8988T (cell line): ENCODE measurements at places on chromosomes 1 and 21.
A peak's percentile ranks its signal among the peaks of the same experiment; 100 is the strongest.

- no peak for DNase-seq
Observed at GRCh38 chr21:45386728-45387371, 18.1 kb upstream of the COL18A1 start.

DNA sequence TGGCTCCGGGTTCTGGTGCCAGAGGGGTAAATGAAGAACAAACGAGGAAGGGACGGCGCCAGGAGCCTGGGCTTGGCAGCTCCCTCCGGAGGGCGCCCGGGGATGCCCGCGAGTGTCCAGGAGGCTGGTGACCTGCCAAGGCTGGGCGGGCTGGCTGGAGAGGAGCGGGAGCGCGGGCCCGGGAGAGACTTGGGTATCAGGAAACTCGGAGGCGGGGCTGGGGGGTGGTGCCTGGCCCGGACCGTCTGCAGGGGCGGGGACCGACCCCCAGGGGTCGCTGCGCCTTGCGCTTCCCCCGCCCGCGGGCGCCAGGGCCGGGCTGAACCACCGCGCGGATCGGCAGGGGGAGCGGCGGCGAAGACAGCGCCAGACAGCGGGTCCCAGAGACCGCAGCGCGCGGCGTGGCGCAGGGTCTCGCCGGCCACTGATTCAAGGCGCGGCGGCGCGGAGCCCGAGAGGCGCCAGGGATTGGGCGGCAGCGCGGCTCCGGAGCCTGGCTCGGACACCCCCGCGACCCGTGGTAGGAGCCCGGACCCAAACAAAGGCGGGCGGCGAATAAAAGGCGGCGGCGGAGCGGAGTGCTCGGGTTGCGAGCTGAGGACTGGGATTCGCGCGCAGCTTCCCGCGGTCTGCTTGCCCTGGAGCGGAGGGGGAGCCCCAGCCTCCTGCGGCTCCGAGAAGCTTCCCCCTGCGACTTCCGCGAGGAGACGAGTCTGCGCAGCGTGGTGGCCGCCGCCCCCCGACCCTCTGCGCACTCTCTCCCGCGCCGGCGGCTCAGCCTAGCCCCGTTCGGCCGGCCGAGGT is at the start of gene DISP3:
DISP3 (plus strand) TSS at position 585 of the 804 bp plus-strand sequence. CDS start 21,838 bp downstream, outside the sequence.
- no peak for DNase-seq

- DNase-seq, result peak; percentile 75
Observed at GRCh38 chr1:162023547-162024501, at the start of gene OLFML2B. Gene OLFML2B (minus strand): TSS chr1:162023869. CDS start chr1:162023430, 439 bp downstream.

- no peak for DNase-seq
Observed at GRCh38 chr1:218617986-218618385, 272.9 kb downstream of the TGFB2 start.

GRCh38 chr1:220243947-220244346 is 28.3 kb downstream of the RAB3GAP2 start:
- no peak for DNase-seq

DNA sequence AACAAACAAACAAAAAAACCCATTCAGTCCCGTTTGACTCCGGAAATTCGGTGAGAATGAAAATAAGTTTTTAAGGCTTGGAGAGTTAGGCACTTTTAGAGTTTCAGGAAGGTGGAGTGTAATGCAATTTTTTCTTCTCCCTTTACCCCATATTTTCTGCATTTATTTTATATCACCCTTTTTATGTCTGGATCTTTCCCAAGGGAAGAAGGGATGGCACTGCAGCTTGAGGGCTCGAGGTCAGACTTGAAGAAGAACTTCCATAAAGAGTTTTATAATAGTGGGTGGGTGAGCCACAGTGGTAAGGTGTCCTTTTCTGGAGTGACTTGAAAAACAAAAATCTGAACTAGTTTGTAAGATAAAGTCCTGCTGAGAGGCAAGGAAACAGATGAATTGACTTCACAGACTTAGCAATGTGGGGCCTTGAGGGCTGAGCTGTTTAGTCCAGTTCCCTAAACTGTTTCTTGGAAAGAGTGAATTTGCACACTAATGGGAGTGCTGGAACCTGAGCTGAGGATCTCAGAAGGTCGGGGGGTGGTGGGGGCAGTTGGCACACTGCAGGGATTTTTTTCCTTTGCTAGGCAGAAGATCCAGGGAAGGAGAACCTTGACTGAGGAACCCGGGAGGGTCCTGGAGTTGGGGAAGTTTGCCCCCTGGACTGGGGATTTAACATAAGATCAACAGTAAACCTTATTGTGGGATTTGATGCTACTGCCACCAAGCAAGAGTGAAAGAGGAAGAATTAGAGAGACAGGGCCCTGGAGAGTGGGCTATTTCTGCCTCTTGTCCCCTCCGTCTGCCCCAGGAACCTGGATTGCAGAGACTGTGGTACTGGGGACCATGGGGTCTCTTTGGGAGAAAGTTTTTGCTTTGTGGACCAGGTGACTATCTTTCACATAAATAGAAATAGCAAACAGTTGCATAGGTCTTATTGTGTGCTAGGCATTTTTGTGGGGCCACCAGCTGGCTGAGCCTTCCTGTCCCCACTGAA is 1.8 kb upstream of the MEX3A start:
- DNase-seq, result no peak

GRCh38 chr1:2406451-2407041 is 5.8 kb downstream of the PEX10 start:
- DNase-seq, result no peak

DNA sequence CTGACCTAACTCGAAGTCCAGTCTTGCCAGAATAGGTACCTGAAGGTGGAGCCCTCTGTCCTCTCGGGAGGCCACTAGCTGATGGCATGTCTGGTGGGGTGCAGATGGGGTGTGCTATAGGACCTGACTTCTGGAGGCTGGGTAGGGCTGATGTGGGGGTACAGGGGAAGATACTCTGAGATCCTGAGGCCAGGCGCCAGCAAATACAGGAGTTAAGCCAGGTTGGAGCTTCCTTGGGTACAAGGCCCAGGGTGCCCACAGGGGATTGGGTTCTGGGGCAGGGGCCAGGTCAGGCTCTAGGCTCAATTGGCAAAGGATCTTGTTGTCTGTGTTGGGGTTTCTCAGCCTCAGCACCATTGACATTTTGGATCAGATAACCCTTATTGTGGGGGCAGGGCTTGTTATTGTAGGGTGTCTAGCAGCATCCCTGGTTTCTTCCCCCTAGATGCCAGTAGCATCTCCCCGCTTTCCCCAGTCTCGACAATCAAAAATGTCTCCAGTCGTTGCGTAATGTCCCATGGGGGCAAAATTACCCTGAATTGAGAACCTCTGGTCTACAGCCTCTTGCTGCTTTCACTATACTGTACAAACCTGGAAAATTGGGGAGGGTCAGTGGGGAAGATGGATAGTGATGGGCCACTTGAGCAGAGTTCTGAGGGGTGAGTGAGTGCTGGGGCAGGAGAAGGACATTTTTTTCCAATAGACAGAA is 9.2 kb downstream of the PTPRF start:
- DNase-seq, result no peak

DNA sequence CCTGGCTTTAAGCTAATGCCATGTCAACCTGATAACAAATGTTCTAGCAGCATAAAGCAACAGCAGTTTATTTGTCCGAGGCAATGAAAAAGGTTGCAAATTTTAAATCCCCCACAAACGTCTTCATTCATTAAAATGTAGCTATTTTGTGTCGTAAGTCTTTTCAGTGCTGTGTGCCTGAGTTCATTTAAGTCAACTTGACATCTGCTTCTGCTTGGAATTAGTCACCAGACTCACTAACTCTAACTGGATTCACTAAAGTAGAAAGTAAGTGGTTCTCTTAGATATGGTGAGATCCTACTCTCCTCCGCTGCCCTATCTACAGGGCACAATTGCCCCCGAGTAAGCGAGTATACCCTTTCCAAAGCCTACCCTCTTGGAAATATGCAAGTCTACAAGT is 118.4 kb upstream of the CHRM3 start:
- no peak for DNase-seq

DNA sequence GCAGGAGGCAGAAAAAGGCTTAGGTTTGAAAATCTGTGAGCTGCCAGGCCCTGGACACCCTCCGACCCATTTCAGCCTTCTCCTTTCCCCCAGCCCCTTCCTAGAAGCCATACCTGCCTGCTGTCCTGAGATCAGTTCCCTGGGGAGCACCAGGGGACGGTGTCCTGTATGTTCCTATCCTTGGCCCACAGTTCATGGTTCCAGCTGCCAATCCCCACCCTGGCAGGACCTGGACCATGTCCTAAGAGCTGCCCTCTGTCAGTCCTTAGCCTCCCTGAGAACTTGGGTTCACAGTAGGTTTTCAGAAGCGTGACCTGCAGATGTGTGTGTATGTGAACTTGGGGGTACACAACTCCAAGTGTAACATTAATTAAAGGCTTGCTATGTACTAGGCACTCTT is 3.8 kb downstream of the TCEA3 start:
- DNase-seq, result no peak
